ENCODE measurements at places on chromosomes 2 and 18.
A peak's percentile ranks its signal among the peaks of the same experiment; 100 is the strongest.

GRCh38 chr2:65056215-65057053 lies at the start of gene CEP68:
CEP68 (plus strand) TSS chr2:65056416; CDS start chr2:65069445, 13,029 bp downstream.
- peak; percentile 95 for DNase-seq

- DNase-seq, result peak; percentile 76
Measured at GRCh38 chr2:128304715-128305554, 13.7 kb downstream of the HS6ST1 start.

DNA sequence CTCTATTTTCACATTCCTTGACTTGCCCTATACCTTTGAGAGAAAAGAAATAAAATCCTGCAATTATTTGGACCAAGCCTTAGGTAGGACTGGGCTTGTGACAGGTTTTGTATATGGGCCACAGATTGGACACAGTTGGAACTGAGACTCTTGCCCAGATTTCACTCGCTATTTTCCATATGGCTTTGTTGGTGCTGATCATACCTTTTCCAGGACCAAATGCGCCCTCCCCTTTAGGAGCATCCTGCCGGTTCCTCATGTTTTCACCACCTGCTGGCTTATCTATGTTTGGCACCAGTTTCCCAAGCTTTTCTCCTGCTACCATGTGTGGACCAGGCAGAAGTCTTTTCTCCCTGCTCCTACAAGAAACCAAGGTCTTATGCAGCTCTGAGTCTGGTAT lies 494.9 kb downstream of the EPHA4 start:
- DNase-seq, result no peak

- no peak for DNase-seq
Measured at GRCh38 chr2:2600366-2600765, 269.3 kb upstream of the MYT1L start.
